ENCODE measurements at places on chromosomes 4 and X.

GRCh38 chr4:156581282-156582063, 390.1 kb downstream of the PDGFC start:
- no peak for DNase-seq

GRCh38 chrX:103376118-103376978, at the start of gene BEX3:
TSS of gene BEX3 (plus strand) at chrX:103376538. CDS start at chrX:103377522, 984 bp downstream.
- no peak for DNase-seq

DNA sequence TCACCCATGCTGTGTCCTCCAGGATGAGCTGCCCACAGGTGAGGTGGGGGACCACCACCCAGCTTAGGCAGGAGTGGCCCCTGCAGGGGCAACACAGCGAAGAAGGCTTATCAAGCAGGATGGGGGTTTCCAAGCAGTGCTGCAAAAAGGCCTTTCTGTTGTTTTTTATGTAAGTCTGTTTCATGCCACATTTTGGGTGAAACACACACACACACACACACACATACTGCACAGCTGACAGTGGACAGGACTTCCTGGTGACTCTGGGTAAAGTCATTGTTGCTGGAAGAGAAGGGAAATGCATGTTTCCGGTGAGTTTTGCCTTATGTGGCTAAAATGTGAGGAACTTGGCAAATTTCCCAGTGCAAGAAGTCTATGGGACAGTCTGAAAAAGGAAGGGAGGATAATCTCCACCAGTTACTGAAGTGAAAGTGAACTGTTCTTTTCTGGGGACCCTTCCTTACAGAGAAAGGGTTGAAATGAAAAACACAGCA, 119.2 kb downstream of the IRF2 start:
- no peak for DNase-seq

- DNase-seq: no peak
These were observed 129.8 kb upstream of the LIMCH1 start for GRCh38 chr4:41408150-41408549.

- DNase-seq: no peak
These were observed 98.4 kb downstream of the AREG start for GRCh38 chr4:74543231-74543781.

GRCh38 chr4:73662709-73663546, 42.7 kb upstream of the RASSF6 start:
- no peak for DNase-seq

GRCh38 chr4:165079476-165079875, 25.8 kb downstream of the TRIM75 start:
- DNase-seq: no peak

DNA sequence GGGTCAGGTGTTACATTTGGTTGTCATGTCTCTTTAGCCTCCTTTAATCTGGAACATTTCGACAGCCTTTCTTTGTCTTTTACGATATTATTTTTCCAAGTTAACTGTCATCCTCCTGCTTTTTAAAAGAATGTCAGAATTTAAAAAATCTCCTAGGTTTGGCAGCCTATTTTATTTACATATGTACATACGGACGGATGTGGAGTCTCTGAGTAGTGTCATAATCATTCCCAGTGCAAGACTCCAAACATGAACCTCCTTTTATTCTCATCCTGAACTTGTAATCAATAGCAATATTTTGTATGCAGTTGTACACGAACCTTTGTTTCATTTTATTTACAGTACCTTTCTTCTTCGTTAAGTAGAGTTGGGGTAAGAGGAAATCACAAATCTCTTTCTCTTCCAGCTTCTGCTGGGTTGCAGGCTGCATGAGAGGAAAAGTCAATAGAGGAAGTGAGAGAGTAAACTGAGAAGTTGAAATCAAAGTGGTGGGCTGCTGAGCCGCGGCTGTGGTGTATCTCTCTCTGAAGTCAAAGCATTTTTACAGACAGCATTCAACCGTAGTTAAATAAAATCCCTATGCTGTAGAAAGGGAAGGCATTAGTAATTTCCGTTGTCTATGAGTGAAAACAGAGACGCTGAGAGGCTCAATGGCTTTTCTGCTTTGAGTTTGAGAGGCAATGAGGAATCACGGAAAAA, 53.9 kb upstream of the RPS6KA3 start:
- no peak for DNase-seq

- DNase-seq: no peak
These were observed 156.6 kb downstream of the ANKRD50 start for GRCh38 chr4:124555959-124556358.

- DNase-seq: no peak
These were observed 405 bp upstream of the ZAR1 start for GRCh38 chr4:48489683-48490011.

DNA sequence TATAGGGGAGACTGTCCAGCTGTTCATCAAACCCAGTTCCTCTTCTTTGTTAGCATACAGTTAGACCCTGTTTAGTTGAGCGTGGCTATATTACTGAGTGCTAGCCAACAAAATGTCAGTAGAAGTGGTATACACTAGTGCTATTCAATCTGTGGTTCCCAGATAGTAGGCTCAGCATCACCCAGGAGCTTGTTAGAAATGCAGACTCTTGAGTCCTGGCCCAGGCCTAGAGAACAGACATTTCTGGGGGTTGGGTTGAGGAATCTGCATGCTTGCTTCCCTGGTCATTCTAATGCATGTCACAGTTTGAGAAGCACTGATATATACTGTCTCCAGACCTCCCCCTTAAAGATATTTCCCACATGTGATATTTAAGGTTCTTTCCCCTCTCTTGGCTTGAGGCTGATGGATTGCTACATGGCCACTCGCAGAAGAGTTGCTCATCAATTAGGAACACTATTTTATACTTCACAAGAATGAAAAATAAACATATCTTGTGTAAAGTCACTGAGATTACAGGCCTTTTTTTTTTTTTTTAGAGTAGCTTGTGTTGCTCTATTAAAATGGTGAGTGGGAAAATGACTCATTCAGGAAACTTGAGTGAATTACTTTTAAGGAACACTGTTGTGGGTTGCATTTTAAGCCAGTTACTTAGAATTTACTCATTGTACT, 289.0 kb downstream of the STIM2 start:
- DNase-seq: no peak

GRCh38 chrX:123771449-123772064, 38.7 kb upstream of the THOC2 start:
- DNase-seq: no peak

- no peak for DNase-seq
These were observed 133.8 kb downstream of the CPZ start for GRCh38 chr4:8726344-8726851.

DNA sequence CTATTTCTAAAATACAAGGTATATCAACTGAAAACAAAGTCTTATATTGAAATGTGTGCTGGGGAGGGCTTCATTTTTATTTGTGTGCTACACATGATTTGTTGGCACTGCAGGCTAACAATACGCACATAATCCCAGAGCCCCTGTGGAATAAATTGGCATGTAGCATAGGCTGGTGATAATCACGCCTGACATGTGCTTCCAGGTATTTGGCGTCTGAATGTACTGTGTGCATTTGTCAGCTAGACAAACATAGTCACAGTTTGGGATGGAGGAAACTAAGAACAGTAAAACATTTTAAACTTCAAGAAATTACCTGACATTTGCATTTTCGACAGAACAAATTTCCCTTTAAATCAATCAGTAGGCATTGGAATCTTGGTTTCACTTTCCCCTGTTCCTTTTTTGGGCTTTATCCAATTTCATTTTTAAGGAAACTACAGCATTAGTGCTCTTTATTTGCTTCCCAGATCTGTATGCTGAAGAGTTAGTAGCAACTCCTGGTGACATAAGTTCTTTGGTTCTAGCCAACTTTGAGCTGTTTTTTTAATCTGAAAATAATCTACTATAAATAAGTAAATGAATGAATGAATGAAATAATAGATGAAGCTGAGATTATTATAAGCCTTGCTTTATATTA, 472.3 kb downstream of the PDHA2 start:
- DNase-seq: no peak

DNA sequence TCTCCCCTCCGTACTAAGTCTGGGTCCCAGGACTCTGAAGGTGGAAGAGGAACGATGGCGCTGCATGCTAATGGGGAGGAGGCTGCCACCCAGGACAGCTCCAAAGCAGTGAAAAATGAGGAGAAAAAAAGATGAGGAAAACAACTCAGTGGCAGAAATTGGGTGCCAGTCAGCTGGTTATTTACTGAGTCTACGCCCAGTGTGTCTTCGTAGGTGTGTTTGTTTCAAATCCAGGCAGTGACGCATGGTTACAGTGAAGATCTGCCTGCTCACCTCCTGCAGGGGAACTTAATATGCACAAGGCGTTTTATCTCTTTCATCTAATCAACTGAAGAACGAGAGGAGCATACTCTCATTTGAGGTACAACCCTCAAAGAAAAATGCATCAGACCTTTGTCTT, 70.9 kb upstream of the FBXW7 start:
- DNase-seq: no peak

GRCh38 chr4:75714704-75715103, 9.7 kb upstream of the USO1 start:
- no peak for DNase-seq

GRCh38 chr4:20086067-20086798, 165.5 kb upstream of the SLIT2 start:
- DNase-seq: no peak
